ENCODE measurements at places on chromosomes 11 and 22.

GRCh38 chr22:38162881-38163843 lies 18.5 kb downstream of the PLA2G6 start:
- no peak for DNase-seq

DNA sequence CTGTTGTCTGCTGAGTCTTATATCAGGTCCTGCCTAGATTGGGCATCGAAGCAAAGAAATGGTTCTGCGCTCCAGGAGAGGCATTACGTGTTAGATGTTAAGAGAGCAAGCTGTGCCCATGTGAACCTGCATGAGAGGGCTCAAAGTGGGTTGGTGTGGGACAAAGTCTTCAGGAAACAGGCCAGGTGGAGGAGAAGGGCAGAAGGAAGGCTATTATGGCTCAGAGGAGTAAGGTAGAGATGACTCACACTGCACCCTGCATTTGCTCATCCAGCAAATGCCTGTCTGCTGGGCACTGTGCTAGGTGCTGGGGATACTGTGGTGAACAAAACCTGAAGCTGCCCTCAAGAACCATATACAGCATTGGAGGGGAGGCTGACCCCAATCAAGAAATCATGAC lies 5.8 kb downstream of the USP35 start:
- DNase-seq: no peak

GRCh38 chr22:31305194-31305593 lies 12.9 kb upstream of the PIK3IP1 start:
- DNase-seq: no peak

- no peak for DNase-seq
These were observed 12.2 kb downstream of the CTTN start for GRCh38 chr11:70410276-70411205.

- no peak for DNase-seq
These were observed 9.0 kb downstream of the OR6M1 start for GRCh38 chr11:123797114-123797513.

DNA sequence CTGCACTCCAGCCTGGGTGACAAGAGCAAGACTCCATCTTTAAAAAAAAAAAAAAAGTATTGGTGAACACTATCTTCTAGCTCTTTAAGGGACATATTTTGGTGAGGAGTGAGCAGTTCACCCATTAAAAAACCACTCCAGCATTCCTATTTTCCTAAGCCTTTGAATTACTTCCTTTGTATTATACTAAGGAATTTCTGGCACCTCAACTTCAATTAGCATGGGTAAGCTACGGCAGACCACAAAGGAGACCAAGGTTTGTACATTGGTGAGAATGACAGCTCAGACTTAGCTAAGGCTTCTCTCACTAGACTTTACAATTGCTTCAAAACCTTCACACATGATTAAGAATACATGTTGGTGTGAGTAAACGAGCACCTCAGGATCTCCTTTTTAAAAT lies 57.0 kb upstream of the BIRC3 start:
- no peak for DNase-seq

DNA sequence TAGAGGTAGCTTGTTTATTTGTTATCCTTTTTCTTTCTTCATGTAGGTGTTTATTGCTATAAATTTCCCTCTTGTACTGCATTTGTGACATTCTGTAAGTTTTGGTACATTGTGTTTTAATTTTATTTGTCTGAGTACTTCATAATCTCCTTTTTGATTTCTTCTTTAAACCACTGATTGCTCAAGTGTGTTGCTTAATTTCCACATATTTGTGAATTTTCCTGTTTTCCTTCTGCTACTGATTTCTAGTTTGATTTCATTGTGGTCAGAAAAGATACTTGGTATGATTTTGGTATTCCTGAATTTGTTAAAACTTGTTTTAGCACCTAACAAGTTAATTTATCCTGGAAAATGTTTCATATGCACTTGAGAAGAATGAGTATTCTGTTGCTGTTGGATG lies 15.1 kb downstream of the OR10V1 start:
- DNase-seq: no peak

GRCh38 chr11:126861796-126862459 lies 138.6 kb downstream of the KIRREL3 start:
- no peak for DNase-seq

GRCh38 chr11:65496304-65497140 lies 2.3 kb upstream of the MALAT1 start:
- no peak for DNase-seq

DNA sequence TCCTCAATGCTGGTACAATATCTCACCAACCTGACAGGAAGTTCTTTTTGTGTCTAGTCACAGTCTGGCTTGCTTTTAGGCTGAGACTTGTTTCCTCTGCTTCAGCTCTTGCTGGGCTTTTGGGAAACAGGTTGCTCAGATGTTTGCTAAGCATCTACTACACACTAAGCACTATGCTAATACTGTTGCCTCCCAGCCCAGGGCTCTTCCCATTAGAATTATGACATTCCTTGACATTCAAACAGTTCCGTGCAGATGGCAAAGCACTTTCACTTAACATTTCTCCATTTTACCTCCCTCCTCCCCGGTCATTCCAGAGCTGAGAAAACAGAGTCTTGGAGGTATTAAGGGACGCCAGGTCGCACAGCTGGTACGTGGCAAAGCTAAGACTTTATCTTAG lies 200.7 kb upstream of the TBCEL start:
- no peak for DNase-seq

GRCh38 chr11:75786101-75786736 lies 17.6 kb downstream of the DGAT2 start:
- no peak for DNase-seq

GRCh38 chr11:134734141-134734845 lies 322.3 kb upstream of the B3GAT1 start:
- DNase-seq: no peak

DNA sequence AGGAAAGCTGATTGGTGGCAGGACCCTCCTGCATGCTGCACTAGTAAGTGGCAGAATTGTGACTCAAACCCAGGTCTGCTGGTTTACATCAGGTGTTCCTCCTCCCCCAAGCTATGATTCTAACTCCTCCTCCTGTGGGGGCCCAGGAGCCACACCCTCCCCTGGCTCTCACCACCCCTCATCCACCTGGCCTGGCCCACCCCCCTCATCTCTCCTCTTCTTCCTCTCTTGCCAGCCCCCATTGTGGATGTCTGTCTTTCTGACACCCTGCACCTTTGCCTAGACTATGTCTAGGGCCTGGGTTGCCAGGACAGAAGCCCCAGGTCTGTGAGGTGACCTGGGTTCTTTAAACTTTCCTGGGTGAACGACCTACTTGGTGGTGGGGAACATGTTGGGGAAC lies 59.9 kb downstream of the GRIK4 start:
- DNase-seq: no peak

DNA sequence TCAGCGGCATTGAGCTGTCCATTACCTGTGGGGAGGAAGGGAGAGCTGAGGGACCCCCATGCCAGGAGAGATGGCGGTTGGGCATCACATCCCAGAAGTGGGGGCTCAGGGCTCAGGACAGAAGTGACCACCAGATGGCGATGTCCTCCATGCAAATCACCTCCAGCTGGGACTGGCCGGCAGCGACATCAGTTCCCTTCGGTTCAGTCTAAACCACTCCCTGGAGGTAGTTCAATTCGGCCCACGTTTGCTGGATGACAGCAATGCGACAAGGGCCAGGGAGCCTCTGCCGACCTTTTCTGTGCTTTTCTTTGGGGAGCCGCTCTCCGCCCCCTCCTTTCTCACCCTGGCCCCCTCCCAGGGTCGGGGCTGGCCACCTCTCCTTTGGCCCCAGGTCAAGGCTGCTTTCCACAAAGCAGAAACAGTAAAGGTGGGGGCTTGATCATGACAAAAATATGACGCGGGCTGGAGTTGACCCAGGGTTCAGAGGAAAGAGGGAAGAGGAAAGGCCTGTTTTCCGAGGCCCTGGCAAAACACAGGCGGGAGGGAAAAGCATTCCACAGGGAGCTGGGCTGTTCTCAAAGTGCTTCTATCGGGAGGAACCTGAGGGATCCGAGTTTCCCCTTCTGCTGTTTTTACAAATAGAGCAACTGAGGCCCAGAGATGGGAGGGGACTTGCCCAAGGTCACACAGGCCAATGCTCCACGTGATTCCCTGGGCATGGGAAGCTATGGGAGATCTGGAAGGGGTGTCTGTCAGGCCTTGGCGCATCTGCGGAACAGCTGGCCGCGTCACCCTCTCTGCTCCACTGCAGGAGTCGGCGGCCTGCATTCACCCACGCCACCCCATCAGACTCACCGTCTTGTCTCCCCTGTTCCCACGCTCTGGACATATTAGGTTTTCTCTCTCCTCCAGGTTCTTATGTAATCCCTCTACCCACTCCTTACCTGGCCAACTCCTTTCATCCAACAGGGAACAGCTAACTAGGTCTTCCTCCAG lies 54.7 kb downstream of the FBXO7 start:
- DNase-seq: peak; percentile 45

GRCh38 chr11:34639545-34639944 lies 18.7 kb downstream of the EHF start:
- no peak for DNase-seq

DNA sequence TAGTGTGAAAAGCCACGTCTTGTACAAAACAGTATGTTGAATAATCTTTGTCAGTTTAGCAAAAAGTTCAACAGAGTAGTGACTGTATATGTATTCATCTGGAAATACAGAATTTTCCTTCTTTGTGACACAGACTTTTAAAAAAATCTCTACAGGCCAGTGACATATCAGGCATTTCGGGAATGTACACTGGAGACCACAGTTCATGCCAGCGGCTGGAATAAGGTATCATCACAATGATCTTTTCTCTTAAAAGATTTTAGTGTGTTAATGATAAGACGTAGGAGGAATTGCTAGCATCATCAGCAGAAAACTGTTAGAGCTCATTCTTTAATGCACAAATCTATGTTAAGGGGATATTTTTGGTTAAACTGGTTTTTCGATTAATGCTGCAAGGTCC lies 57.4 kb downstream of the BCL2L13 start:
- no peak for DNase-seq

DNA sequence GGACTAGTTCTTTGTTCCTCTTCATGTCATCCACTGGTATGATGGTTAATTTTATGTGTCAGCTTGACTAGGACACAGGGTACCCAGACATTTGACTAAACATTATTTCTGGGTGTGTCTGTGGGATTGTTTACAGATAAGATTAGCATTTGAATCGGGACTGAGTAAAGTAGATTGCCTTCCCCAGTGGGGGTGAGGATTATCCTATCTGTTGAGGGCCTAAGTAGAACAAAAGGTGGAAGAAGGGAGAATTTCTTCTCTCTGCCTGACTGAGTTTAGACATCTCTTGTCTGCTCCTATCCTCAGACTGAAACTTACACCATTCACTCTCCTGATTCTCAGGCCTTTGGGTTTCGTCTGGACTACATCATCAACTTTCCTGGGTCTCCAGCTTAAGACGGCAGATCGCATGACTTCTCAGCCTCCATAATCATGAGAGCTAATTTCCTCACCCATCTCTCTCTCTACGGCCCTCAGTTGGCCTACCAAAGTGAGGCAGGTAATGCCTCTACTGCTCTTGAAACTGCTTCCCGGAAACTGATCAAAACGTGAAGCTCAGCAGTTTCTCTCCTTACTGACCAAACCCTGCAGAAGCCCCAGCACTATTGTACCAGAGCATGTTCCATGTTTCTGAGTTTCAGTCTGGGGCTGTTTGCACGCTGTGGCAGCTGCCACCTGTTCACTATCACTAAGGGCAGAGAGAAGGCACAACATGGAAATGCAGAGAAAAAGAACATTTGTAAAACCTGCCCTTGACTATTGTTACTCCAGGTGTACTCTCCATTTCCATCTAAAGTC lies 95.4 kb downstream of the NXPE2 start:
- DNase-seq: no peak

GRCh38 chr11:111422494-111423249 lies 43.6 kb upstream of the POU2AF1 start:
- DNase-seq: peak; percentile 48

DNA sequence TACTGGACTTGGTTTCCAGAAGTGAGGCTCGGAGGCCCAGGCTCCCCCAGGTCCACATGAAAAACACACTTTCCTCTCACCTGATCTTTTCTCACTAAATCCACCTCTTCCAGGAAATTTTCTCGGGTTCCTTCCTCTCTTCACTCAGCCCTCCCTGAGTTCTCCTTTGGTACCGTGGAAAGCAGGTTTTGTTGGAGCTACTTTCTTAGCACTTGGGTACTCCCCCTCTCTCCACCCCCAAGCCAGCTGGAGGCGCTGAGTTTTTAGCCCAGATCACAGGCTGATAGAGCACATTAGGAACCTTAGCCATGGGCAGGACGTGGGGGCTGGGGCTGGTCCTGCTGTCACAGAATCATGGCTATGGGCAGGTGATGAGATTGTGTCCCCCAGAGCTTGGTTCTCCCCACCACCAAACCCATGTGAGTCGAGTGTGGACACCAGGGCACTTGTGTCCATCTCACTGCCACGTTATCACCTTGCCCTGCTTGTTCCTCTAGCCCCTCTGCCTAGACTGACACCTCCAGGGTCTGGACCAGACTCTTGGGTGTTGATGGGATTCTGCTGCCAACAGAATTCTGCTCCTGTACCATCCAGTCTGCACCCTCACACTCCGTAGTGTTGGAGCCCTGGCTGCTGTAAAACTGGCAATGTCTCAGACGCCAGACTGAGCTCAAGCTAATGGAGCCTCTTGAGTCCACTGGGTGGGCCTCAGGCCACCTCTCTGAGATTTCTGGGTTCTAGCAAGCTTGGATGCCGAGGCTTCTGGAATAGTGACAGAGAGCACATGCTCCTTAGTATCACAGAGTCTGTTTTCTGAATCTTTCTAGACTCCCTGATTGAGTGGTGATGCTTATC lies 74.9 kb upstream of the NARS2 start:
- DNase-seq: no peak

- no peak for DNase-seq
These were observed 4.6 kb downstream of the C11orf71 start for GRCh38 chr11:114395736-114396135.

- no peak for DNase-seq
These were observed 3.9 kb upstream of the NAP1L4 start for GRCh38 chr11:2995893-2996554.

- DNase-seq: no peak
These were observed 532.8 kb downstream of the BRD1 start for GRCh38 chr22:49294656-49295464.

DNA sequence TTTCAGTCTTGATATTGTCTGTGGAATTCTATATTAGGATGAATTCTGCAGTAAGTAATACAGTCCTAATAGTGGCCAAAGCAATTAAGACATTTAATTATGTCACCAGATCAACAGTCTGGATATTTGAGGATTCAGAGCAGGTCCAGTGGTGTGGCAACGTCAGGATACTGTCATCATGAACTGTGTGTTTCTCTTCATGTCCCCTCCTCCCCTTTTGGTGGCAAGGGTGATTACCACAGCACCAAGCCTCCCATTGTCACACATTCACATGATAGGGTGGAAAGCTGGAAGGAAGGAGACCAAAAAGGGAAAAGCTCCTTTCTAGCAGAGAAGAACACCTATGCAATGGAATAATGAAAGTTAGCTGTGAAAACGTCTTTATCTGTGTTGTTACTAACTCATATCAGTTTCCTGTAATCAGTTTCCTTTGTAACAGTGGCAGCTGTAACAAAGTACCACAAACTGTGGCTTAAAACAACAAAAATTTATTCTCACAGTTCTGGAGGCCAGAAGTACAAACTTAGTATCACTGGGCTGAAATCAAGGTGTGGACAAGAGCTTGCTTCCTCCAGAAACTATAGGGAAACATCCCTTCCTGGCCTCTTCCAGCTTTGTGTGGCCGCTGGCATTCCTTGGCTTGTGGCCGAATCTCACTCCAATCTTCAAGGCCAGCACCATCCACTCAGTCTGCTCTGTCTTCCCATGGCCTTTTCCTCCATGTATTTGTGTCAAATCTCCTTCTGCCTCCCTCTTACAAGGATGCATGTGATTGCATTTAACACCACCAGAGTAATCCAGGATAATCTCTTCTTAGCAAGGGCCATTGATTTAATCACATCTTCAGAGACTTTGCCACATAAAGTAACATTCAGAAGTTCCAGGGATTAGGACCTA lies 6.5 kb upstream of the RBM14 start:
- DNase-seq: no peak

GRCh38 chr11:98630736-98631135 lies 390.0 kb upstream of the CNTN5 start:
- no peak for DNase-seq

Measured in stimulated activated CD4-positive, alpha-beta T cell treated with anti-CD3 and anti-CD28 coated beads, Interleukin-1b, Interleukin-23, amount 100 ng/mL, for 24 hours (primary cell).